HepG2 (cell line): ENCODE measurements at places on chromosomes 1 and 21. TPM values are rescaled to one million over a fixed set of nuclear protein-coding genes. Genes with fewer than 3 reads are reported as not detected.

Gene NPHS2
- polyA plus RNA-seq: not detected in 2 replicates

Gene PTPN7
- polyA plus RNA-seq: 0.05 TPM in 1 of 2 replicates, not detected in the other

Gene MCOLN2
- not detected in 2 replicates for polyA plus RNA-seq

Gene ENSA
- polyA plus RNA-seq: 54.5 and 55.1 TPM in 2 replicates

Gene DENND2D
- not detected in 2 replicates for polyA plus RNA-seq

Gene ADAM30
- not detected in 2 replicates for polyA plus RNA-seq

Gene CDA
- polyA plus RNA-seq: 2.1 and 5.2 TPM in 2 replicates

Gene CHML
- 5.2 TPM in 2 replicates for polyA plus RNA-seq

Gene SLC9C2
- 0.03 TPM in 1 of 2 replicates, not detected in the other for polyA plus RNA-seq

Gene TRNP1
- 158 and 166 TPM in 2 replicates for polyA plus RNA-seq

Gene SLC25A34
- 0.18 TPM in 2 replicates for polyA plus RNA-seq

Gene C1orf141
- polyA plus RNA-seq: not detected in 2 replicates

Gene OR6K2
- polyA plus RNA-seq: not detected in 2 replicates

- peak; percentile 48 for DNase-seq
These were observed 4.1 kb downstream of the UQCRHL start for GRCh38 chr1:15803380-15803779.

DNA sequence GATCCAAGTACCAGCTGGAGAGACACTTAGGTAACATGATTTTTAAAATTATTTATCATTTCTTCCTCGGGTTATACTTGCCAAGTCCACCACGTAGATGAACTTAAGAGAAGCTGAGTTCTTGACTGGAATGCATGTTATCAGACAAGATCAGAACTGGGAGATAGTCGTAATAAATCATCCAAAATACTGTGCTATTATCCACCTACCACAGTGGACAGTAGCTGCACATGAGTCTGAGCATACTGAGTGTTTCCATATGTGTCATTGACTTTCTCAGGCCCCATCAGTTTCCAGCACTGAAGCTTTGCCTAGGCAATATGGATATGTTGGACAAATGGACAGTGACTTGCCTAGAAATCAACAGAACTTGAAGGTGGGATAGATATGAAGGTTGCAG is 77.9 kb upstream of the RRP15 start:
- no peak for DNase-seq

GRCh38 chr1:94081566-94082344 is 39.2 kb downstream of the ABCA4 start:
- no peak for DNase-seq

GRCh38 chr1:202187041-202187671 is 6.4 kb upstream of the LGR6 start:
- no peak for DNase-seq

GRCh38 chr1:113303267-113303666 is 87.0 kb upstream of the MAGI3 start:
- no peak for DNase-seq

- no peak for DNase-seq
These were observed 123.0 kb downstream of the PCBP3 start for GRCh38 chr21:45766501-45766900.

GRCh38 chr21:16873176-16873575 is 639.7 kb upstream of the CXADR start:
- DNase-seq: no peak

DNA sequence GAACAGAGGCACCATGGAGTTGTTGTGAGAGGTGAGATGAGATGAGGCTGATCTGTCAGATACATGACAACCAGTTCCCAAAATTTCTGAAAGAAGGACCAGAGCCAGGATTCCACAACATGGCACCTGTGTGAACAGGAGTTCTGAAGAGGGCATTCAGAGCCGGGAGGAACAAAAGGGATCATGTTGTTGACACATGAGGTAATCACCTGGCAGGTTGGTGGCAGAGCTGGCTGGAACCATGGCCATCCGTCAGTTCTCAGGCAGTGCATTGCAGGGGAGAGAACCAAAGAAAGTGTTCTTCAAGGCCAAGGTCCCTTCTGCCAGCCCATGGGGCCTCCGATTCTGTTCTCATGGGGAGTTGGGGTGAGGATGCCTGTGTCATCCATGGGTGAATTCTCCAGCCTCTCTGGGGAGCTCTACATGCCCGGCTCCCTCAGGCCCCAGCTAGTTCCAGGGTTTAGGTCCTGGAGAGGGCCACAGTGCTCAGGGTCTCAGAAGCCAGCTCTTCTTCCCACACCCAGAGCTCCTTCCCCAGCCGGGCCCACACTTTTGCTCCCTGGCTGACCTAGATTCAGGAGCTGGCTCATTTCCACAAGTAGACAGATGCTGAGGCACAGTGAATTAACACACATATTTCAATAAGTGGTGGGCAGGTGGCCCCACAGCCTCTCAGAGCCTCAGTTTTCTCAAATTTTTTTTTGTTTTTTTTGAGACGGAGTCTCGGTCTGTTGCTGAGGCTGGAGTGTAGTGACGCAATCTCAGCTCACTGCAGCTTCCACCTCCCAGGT is 49.1 kb upstream of the CTPS1 start:
- DNase-seq: peak; percentile 45

GRCh38 chr1:36304970-36305914 is 926 bp upstream of the SH3D21 start:
- peak; percentile 15 for DNase-seq

GRCh38 chr21:27104846-27105431 is 138.1 kb upstream of the ADAMTS5 start:
- DNase-seq: no peak

DNA sequence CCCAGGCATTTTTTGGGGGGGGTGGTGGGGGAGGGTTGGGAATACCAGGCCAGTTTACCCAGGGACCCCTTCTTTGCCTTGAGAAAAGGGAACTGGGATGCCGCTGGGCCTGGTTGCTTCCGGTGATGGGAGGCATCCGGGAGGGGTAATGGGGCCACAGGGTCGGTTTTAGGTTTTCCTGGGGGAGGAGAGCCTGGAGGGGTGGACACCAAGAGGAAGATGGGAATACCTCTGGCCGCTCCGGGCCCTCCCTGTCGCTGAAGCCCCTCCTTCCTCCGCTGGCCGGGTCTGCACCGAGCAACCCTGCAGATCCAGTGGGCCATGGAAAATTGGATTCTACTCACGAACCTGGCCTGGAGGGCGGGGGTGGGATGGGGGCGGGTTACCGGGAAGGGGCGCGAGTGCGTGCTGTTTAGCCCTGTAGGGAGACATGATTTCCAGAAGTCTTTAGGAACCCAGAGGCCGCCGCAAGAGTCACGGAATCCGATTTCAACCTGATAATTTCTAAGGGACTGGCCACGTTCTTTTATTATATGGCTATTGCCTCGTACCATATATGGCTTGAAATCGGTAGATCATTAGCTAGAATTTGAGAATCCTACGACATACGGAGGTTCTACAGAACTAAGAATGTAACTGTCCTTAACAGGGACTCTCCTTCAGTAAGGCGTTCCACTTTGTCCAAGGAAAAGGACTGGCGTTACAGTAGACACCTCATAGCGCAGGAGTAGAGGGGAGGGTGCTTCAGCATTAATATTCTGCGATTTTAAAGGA is 749 bp downstream of the AKIRIN1 start:
- no peak for DNase-seq

DNA sequence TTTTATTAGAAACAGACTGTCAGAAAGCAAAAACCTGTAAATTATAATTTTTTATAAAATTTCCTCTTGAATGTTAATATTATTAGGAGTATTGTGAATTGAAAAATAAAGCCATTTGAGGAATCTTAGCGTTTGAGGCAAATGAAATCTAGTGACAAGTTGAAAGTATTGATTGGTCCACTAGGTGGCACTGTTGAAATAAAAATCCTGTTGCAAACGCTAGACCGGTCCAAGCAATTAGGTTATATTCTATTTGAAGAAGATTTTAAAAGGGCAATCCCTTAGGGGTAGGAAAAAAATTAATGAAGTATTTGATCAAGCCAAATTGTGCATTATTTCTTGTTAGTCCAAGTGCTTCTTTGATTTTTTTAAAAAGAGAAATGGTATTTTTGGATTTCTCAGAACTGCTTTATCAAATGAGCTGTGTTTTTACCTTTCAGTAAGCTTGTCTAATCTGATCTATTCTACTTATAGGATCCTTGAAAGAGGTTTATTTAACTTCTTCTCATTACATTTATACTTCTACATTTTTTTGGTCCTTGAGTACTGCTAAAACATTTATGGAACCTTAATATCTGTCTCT is 57.7 kb downstream of the ATG4C start:
- DNase-seq: peak; percentile 54

- no peak for DNase-seq
These were observed 53.5 kb downstream of the LDLRAD2 start for GRCh38 chr1:21865609-21865942.

DNA sequence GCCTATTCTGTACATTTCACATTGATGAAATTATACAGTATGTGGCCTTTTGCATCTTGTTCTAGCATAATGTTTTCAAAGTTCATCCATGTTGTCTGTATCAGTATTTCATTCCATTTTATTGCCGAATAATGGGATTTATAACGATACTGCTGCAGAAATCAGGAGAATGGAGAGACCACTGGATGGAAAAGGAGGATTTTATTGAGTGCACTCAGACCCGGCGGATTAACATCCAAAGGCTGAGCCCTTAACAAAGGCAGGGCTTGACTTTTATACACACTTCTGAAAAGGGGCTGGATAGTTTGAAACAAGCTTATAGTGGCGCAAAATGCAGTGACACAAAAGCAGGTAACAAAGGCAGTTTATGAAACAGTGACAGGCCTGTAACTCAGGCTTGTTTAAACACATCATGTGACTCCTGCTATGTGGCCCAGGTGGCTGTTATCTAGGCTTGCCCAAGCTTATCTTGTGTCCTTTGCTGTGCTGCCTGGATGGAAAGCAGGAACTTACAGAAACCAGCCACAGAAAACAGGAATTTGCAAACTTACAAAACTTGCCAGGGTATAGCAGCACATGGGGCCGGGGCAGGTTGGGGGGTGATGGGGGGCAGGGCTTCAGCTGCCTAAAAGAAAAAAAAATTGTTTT is 32.8 kb upstream of the KCNJ15 start:
- DNase-seq: no peak

- DNase-seq: no peak
These were observed 33.1 kb downstream of the ZMYND12 start for GRCh38 chr1:42422737-42423136.

GRCh38 chr1:243733670-243734307 is 116.3 kb downstream of the AKT3 start:
- DNase-seq: no peak

DNA sequence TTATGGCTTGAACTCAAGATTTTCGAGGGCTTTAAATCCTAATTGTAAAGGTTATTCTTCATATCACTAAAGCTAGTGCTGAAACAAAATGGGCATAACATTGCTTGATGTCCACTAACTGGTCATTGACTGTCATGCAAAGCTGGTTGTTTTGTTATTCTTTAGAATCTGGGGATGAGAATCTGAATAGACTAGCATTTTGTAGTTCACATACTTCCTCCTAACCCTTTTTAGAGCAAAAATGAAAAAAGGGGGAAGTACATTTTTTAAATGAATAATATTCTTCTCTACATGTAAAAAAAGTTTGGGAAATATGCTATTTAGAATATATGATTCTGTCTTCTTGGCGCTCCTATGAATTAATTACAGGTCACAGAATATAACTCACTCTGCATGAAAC is 72.2 kb upstream of the HMCN1 start:
- no peak for DNase-seq

- no peak for DNase-seq
These were observed 41.0 kb downstream of the GATAD2B start for GRCh38 chr1:153881751-153882150.

- no peak for DNase-seq
These were observed 26.4 kb upstream of the LRIG2 start for GRCh38 chr1:113046569-113046968.

DNA sequence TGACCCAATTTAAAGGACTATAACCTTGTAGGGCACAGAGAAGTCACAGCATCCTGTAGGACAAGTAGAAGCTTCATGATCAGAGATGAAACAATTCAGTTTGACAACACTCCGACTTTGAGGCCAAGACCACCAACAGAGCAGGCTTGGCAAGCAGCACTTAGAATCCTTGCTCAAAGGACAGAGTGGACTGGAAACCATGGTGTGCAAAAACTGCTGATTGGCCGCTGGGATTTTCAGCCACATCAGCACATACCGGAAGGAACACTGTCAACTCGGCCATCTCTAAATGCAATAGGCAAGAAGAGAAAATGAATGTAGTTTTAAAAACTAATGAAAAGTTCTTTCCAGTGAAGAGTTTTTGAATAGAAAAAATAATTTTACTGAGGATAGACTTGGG is 92.0 kb upstream of the PRMT6 start:
- no peak for DNase-seq

DNA sequence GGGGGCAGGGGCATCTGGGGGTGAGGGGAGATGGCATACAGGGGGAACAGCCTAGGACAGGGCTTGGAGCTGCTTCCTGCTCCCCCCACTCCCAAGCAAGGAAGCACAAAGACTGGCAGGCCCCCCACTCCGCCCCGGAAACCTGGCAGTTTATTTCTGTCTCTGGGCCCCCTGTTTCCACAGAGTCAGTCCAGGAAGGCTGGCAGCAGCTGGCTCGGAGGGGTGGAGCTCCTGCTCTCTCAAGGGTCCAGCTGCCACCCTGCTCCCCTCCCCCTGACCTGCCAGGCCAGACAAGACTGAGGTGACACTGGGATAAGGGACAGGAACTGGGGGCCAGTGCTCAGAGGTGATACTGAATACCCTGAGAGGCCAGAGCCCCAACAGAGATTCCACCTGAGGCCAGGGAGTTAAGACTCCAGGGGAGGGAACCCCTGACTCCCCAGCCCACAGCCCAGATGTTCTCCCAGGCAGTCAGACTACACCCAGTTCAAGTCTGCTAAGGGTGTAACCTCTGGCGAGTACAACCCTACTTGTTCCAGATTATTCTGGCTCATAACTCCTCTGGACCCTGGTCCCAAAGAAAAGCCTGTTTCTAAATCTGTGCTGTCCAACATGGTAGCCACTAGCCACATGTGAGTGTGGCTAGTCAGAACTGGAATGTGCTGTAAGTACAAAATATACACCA is 26.3 kb downstream of the AHDC1 start:
- DNase-seq: no peak

DNA sequence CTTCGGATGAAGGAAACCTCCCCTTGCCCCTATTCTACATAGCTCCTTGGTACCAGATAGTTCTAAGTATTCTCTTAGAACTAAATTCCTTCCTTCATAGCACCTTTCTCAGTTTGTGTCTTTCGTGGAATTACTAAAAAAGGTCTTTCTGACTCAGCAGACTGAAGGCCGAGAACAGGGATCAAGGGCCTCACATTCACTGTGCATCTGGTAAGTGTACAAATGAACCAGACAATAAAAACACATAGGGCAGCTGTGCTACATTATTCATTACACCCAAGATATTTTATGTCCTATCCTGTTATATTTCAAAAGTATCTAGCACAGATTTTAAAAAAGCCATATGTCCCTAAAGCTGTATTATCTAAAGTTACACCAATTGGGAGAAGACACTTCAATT is 62.9 kb upstream of the HP1BP3 start:
- no peak for DNase-seq

DNA sequence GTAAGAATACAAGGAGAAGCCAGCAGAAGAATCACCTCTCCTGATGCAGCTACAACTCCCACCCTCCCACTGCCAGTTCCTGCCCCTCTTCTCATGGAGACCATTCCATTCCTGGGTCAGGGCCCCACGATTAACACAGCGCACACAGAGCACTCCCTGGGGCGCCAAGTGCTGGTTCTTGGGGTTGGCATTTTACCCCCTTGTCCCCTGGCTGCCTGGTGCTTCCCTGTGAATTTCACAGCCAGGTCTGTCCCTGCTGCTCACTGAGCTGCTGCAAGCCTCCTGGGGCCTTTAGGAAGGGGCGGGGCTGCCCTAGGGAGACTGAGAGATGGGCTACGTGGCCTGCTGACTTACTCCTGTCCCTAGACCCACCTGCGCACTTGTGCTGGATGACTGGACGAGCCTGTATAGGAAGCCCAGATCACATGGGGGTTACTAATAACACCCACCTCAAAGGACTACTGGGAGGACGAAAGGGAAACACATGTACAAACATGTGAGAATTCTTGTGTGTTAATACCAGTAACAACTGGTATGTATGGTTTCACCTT is 4.8 kb downstream of the ZNF672 start:
- no peak for DNase-seq
